ENCODE measurements at places on chromosomes 13 and 19. TPM values are rescaled to one million over a fixed set of nuclear protein-coding genes. Genes with fewer than 3 reads are reported as not detected.

DNA sequence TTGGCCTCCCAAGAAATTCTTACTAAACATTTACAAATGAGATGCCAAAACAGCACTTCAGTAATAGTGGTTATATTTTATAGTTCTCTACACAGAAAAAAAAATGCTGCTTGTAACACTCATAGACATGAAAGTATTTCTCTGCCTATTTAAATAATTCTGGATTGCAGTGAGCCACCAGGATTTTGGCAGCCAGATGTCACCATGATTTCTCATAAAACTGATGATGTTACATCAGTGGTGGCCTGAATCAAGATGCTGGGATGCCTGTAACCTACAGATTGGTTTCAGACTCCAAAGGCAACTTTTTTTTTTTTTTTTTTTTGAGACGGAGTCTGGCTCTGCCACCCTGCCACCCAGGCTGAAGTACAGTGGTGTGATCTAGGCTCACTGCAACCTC lies 2.7 kb upstream of the CAPS start:
- DNase-seq: no peak

Gene ZNF570
- 5.2 TPM for total RNA-seq

DNA sequence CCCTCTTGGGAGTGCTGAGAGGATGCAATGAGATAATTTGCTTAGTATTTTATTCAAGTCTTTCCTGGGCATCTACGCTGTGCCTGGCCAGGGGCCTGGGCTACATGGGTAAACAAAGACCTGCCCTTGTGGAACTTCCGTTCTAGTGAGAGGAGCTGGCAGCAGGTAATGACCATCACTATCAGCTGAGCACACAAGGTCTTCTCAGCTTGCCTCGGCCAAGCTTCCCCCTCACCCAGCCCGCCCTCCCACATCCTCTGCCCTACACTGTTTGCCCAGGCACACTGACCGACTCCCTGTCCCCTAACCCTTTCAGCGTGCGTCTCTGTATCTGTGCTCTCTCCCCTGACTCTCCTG lies 8.6 kb upstream of the FKRP start:
- no peak for DNase-seq

Gene ZNF568
- total RNA-seq: 9.1 TPM

Gene FAAP24
- 0.84 TPM for total RNA-seq

- no peak for DNase-seq
Observed at GRCh38 chr13:86559901-86560300, 760.7 kb upstream of the SLITRK6 start.

DNA sequence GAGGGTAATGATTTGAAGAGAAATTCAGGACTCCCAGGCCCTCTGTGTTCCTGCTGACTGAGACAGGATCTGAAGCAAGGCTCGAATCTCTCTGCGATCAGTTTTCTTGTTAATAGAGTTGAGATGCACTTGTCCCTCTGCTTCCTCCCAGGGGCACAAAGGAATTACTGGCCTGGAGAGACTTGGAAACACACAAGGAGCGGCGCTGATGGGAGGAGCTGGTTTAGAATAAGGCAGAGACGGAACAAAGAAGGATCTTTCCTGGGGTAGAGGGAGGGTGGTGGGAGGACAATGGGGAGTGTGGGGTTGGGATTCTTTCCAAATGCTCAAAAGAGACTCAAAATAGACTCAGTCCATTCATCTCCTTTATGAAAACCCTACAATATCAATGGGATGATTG lies 719.1 kb downstream of the UQCRFS1 start:
- no peak for DNase-seq

Gene IL11
- total RNA-seq: not detected

DNA sequence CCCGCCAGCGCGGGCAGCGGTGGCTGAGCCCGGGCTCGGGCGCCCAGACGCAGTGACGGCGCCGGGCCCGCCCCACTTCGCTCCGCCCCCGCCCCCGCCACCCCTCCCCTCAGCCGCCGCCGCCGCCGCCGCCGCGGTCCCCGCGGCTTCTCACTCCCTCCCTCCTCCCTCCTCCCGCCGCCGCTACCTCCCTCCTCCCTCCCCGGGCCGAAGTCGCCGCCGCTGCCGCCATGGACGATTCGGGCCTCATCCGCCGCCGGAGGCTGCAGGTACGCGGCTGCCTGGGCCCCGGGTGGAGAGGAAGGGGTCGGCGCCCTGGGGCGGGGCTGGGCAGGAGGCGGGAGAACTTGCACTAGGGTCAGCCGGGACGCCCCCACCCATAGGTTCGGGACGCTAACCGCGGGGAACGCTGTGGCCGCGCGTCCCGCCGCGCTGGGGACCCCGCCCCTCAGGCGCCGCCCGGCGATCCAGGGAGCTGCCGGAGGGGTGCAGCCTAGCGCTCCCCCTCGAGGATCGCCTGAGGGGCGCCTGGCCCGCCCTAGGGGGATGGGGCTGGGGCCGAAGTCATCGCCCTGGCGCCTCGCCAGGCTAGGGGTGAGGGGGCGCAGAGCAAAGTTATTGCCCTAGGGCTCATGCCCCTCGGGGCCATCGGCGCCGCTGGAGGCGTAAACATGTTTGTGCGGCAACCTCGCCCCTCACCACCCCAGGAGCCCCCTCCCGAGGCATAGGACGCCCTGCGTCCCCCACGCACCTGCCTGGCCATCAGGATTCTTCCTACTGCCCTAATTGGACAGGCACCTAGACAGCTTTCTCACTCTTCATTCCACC lies 427 bp downstream of the RTBDN start:
- DNase-seq: no peak

GRCh38 chr13:101473458-101473857 lies 21.0 kb downstream of the ITGBL1 start:
- DNase-seq: no peak

GRCh38 chr13:27044837-27045570 lies 126.6 kb downstream of the USP12 start:
- DNase-seq: no peak

- DNase-seq: no peak
Observed at GRCh38 chr19:34316741-34317301, 48.2 kb upstream of the GPI start.

DNA sequence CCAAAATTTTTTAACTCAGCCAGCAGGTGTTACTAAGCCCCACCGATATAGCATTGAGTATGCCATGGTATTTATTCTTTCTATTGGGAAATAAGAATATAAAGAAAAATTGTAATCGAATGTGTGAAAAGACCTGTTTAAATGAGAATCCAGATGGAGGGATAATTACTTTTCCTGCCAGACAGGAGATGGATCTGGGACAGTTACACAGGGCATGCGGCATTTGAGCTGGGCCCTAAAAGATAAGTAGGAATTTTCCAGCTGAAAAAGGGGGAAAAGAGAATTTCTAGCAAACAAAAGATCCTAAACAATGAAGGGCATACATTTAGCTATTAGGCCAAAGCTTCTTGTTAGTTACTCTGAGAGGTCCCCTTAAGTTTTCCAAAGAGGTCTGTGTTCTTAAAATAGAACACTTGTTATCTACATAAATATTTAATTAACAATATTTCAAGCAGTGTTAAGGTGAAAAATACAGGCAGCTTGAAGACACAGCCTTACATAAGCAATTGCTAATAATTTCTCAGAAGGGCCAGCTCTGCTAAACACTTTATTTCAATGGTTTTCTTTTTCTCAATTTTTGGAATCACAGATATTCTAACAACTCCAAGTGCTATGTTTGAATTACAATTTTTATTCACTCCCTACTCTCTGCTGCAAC lies 63.7 kb downstream of the TBC1D4 start:
- DNase-seq: no peak

GRCh38 chr19:13684021-13684420 lies 80.3 kb upstream of the MRI1 start:
- DNase-seq: no peak

DNA sequence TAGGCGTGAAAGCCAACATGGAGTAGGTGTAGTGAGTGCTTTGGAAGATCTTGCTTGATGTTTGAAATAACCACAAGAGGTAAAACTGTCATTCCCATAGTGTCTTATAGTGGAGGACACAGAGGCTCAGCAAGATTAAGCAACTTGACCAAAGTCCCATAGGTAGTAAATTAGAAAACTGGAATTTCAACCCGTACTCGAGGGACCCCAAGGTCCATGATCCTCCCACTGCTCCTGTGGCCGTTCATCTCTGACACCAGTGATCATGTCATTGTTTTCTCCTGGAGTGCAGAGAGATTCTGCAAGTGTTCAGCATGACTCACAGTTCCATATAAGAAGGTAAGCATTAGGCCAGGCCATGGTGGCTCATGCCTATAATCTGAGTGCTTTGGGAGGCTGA lies 126.9 kb downstream of the FGF9 start:
- DNase-seq: no peak

DNA sequence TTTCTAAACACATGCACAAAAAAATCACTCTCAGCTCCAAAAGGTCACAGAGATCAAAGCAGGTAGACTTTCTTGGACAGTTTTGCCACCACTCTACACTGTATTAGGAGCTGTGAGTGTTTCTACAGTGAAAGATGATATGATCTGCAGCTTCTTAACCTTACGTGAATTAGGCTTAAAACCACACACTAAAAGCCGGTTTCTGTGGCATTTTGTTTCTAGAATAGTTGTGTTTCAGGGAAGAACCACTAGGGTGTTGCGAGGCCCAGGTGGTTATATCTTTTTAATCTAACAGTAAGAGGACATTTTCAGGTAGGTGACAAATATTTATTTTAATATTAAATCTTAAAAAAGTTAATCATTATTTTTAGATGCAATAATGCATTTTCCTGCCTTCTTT lies 216.4 kb downstream of the KLF5 start:
- DNase-seq: no peak

Gene LMTK3
- 0.45 TPM for total RNA-seq

DNA sequence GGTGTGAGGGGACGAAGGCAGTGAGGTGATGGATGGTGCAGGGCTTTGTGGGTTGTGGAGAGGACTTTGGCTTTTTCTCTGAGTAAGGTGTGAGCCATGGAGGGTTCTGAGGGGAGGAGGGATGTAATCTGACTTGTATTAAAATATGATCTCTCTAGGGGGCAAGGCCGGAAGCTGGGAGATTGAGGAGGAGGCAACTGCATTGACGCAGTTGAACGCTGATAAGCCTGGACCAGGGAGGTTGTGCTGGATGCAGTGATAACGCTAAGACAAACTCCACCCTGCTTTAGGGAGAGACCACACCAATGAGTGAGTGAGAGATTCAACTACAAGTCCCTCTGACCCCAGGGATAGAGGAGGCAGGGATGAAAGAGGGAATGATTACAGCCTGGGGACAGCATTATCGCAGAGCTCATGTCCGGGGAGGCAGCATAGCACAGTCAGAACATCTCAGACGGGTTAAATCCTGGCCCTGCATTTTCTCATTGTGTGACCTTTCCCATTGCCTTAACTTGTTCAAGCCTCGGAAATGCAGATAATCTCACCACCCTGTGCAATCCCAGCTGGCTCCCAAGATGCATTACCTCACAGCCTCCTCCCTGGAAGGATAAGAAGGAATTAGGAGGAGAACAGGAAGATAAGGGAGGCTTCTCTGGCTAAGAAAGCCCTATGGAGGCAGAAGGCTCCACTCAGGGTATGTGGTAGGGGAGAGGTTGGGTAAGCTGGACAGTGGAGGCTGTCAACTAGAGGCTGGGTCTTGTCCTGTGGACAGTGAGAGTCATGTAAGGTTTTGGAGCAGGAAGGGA lies 124.2 kb downstream of the CACNA1A start:
- DNase-seq: no peak

Gene RUBCNL
- total RNA-seq: 6.7 TPM

Gene NTF4
- not detected for total RNA-seq

DNA sequence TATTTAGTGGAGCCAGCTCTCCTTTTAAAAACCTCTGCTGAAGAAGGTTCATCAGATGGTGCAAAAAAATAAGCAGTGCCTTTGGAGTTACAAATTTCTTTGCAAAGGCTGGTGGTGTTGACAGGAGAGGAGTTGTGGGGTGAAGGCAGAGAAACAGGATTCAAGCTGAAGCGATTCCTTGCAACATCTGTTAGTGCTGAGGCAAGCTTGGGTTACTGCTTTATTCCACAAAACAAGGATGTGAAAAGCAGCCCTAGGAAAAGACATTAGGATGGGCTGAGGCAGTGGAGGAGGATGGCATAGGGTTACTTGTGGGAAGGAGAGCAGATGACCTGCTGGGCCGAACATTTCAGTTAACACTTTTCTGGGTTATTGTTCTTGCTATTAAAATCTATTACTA lies 390.7 kb downstream of the DLEU7 start:
- DNase-seq: no peak

Gene APBA3
- total RNA-seq: 12.1 TPM

GRCh38 chr19:3243819-3244700 lies 19.6 kb downstream of the CELF5 start:
- no peak for DNase-seq

Gene GSX1
- not detected for total RNA-seq

DNA sequence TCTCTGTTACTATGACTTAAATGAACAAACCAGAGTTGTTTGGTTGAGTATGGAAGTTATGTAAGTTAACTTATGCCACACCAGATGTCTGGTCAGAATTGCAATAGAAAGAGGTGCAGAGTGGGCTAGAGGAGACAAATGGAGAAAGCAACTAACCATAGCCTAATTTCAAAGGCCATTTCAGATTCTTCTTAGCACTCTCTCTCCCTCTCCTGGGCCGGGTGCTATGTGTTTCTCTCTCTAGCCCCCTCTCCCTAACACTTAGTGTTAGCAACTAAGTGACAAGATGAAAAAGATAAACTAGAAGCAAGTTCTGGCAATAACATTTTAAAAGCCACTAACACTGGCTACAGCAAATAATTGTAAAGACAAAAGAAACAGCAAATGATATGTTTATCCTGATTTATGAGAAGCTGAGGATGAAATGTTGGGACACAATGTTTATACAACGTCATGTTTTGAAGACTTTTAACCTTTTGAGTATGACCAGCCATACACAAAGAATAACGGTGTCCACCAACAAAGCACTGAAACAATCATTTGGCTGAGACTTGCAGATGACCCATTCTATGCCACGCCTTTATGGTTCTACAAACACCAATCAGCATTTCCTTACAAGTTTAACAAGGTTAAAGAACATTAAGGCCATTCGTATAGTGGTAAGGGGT lies 18.6 kb downstream of the SERPINE3 start:
- no peak for DNase-seq

GRCh38 chr13:39370554-39370953 lies 232.4 kb downstream of the LHFPL6 start:
- DNase-seq: no peak

Gene SIGLEC6
- 0.58 TPM for total RNA-seq

Gene BST2
- total RNA-seq: 185 TPM

DNA sequence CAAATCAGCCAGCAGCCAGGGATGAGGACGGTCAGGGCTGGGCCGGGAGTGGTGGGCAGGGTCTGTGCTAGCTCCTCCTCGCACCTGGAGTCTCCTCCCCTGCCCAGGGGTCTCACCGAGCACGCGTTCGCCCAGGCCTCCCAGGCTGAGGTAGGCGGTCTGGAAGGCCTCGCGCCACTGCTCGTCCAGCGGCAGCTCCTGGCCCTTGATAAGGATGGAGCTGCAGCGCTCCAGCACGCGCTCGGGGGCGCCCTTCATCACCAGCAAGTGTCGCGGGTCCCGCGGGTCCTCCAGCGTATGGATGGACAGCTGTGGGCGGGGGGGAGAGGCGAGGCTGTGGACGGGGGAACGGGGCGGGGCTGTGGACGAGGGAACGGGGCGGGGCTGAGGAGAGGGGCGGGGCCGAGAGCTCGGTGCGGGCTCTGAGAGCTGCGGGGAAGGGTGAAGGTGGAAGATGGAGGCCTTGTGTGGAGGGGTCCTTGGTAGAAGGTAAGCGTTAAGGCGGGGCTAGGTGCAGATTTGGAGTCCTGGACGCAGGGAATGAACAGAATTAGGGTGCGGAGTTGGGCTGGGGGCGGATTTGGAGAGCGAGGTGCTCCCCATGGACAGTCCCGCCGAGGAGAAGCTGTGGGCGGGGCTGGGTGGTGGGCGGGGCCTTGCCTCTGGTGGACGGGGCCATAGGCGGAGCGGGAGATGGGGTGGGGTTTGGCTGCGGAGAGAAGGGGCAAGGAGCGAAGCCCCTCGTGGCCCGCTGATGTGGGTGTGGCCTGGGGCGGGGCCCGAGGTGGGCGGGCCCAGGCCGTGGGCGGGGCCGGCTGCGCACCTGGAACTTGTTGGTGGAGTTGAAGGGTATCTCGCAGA lies 5.7 kb downstream of the ATP4A start:
- DNase-seq: no peak

Data from mesenteric fat pad (tissue), 1 donor.